ENCODE measurements at places on chromosomes 12 and 14.

DNA sequence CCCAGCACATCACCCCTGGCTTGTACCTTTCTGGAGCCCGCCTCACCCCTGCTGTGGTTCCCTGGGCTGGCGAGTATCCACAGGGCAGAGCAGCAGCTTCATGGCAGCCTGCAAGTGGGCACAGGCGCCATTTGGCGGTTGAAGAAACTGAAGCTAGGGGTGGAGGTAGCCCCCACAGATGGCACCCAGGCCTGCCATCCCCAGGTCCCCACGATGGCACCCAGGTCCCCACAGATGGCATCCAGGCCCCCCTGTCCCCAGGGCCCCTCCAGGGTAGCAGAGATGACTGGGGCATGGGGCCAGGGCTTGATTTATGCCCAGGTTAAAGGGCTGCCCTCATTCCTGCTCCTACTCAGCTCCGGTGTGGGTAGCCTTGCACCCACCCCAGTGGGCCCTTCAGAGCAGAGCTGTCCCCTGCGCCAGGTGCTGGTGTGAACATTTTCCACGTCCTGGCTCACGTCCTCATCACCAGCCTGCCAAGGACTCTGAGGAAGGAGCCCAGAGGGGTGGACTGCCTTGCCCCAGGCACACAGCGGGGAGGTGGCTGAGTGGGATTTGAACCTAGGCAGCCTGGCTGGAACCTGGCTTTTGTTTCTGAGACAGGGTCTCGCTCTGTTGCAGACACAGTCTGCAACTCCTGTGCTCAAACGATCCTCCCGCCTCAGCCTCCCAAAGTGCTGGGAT lies 8.7 kb downstream of the MMP17 start:
- H3K4me1 ChIP-seq: no peaks in the 10 kb centered on the region
- no peak overlapping the region for H3K4me3 ChIP-seq
- H3K36me3 ChIP-seq: no peaks in the 10 kb centered on the region
- H3K27me3 ChIP-seq: peaks cover 6% of the 10 kb centered on the region
- no peak overlapping the region for H3K27ac ChIP-seq

GRCh38 chr14:102697501-102697900 lies 79.7 kb upstream of the TRAF3 start:
- H3K27ac ChIP-seq: peak overlapping the region; percentile 2
- no peaks in the 10 kb centered on the region for H3K36me3 ChIP-seq
- peaks cover 54% of the 10 kb centered on the region for H3K4me1 ChIP-seq
- H3K27me3 ChIP-seq: no peaks in the 10 kb centered on the region
- no peak overlapping the region for H3K4me3 ChIP-seq

DNA sequence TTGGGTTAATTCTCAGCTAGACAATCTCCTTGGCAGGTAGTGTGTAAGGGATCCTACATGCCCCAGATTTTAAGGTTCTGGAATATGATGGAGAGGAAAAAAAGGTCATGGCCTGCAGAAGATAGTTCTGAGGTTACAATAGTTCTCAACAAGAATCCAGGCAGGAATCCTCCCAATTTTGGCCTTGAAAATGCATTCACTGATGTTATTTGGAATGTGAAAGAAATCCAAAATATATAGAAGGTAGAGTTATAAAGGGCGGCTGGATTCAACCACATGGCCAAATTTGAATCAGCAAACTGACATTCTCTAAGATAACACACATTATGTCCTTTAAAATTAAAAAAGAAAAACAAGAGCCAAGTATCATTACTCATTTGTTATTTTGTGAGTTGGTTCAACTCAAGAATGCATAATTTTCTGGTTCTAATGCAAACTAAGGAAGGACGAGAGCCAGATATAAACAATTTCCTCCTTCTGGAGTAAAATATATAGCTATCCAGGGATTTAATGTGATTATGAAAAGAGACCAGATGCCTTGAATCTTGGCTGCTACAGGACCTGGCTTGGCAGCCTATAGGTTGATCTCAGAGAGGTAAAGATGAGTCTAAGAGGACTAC lies 177.0 kb upstream of the G2E3 start:
- peaks cover 15% of the 10 kb centered on the region for H3K27me3 ChIP-seq
- no peaks in the 10 kb centered on the region for H3K4me1 ChIP-seq
- no peaks in the 10 kb centered on the region for H3K36me3 ChIP-seq
- H3K4me3 ChIP-seq: no peak overlapping the region
- no peak for DNase-seq

DNA sequence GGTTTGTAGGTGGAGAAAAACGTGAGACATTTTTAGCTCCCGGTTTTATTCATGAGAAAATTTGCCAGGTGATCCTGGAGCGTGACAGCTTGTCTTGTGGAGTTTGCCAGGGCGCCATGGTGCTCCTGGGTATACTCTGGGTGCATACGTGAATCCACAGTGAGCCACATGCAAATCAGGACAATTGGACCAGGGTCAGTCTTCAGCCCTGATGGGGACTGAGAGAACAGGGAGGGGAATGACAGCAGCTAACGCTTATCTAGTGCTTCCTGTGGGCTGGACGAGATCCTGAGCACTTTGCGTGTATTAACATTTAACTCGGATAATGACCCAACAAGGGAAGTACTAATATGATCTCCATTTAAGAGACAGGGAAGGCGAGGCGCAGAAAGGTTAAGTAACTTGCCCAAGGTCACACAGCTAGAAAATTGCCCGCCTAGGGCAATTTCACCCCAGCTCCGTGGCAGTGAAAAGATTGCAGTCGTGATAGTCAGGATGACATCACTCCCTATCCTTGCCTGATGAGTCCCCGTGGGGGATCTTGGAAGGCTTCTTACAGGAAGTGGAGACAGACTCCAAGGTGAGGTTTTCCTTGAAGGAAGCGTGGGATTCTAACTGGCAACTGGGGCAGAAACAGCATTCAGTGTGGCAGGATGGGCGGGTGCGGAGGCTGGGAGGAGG lies 118.4 kb upstream of the NCOR2 start:
- peak overlapping the region; percentile 64 for H3K4me3 ChIP-seq
- H3K27ac ChIP-seq: peak overlapping the region; percentile 95
- H3K36me3 ChIP-seq: no peaks in the 10 kb centered on the region
- H3K4me1 ChIP-seq: peaks cover 75% of the 10 kb centered on the region

- no peak overlapping the region for H3K4me3 ChIP-seq
- no peaks in the 10 kb centered on the region for H3K27me3 ChIP-seq
- peak overlapping the region; percentile 86 for H3K27ac ChIP-seq
- no peak for DNase-seq
- no peaks in the 10 kb centered on the region for H3K36me3 ChIP-seq
Measured at GRCh38 chr12:76719171-76720041, 44.5 kb upstream of the ZDHHC17 start.

DNA sequence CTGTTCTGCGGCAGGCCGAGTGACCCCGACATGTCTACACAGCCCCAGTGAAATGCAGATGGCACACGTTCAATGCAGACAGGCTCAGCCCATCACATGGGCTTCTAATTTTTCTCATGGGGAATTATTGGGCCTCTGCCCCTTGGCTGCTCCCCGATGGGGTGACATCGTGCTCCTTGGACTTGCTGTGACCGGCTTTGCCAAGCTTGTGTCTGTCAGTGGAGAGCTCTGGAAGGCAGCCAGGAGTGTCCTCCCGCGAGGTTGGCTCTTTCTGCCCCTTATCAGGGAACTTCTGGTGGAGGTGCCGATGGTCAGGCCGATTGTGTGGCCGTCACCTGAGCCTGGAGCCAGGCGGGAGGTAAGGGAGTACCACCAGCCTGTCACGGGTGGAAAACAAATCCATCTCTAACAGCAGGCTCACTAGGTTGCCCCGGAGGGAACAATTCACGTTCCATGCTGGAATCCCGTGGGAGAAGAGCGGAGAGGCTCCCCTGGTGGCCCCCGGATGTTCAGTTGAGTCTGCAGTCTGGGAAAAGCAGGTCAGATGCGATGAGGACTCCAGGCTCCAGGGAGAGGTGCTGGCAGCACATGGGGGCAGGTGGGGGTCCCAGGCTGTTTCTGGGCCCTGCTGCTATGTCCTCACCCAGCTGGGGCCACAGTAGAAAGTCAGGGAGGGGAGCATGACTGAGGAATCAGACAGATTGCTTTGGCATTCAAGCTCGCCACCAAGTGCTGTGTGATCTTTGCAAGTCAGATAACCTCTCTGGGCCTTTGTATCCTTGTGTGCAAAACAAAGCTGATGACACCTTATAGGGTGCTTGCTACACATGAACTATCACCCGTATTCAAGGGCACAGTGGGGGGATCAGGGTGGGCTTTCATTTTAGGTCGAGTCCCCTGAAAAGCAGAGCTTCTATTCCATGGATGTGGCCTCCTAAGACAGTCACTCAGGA lies 43.2 kb upstream of the EML1 start:
- no peaks in the 10 kb centered on the region for H3K27me3 ChIP-seq
- H3K27ac ChIP-seq: no peak overlapping the region
- no peaks in the 10 kb centered on the region for H3K36me3 ChIP-seq
- H3K4me3 ChIP-seq: no peak overlapping the region
- DNase-seq: no peak

DNA sequence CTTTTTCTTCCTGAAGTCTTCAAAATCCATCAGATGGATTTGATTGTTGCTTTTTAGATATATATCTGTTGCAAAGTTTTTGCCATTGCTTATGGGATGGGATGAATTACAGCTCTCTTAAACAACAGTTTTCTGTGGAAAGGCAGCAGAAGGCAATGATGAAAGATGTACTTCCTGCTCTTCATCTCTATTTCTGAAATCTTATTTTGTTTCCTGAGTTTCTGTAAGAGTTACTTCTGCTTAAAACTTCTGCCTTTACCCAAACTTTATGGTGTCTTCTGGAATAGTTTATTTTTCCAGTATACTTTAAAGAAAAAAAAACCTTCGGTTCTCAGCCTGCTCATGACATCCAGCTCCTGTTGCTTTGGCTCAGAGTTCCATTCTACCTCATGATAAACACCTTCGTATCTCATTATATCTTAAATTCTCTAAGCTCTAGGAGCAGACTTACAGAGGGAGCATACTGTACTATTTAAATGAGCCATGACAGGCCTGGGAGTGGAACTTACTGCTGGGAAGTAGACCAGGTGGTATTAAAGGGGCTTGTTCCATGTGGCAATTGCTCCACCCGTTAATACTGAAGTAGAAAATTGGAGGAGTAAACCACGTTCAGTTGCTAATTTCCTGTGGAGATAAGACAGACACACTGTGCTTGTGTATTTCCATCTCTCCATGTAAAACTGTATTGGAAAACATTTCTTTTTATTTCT lies 288.4 kb downstream of the FBXL14 start:
- H3K36me3 ChIP-seq: peaks cover 1% of the 10 kb centered on the region
- no peak for DNase-seq
- H3K27me3 ChIP-seq: no peaks in the 10 kb centered on the region
- H3K4me3 ChIP-seq: no peak overlapping the region
- no peak overlapping the region for H3K27ac ChIP-seq

Measured in chondrocyte (in vitro differentiated cells).